Temporal lobe (tissue), 4 donors: ENCODE measurements at places on chromosomes 2 and 18. TPM values are rescaled to one million over a fixed set of nuclear protein-coding genes. Genes with fewer than 3 reads are reported as not detected.

The CYTIP gene
- total RNA-seq, result 2.0 TPM

The CD207 gene
- total RNA-seq, result not detected

The SLC5A7 gene
- total RNA-seq, result 2.5 TPM

The FER1L5 gene
- total RNA-seq, result 0.25 TPM

The PSMA8 gene
- not detected for total RNA-seq

The NOL4 gene
- 110 TPM for total RNA-seq
